SK-N-DZ (cell line): ENCODE measurements at places on chromosomes 12 and 14.

DNA sequence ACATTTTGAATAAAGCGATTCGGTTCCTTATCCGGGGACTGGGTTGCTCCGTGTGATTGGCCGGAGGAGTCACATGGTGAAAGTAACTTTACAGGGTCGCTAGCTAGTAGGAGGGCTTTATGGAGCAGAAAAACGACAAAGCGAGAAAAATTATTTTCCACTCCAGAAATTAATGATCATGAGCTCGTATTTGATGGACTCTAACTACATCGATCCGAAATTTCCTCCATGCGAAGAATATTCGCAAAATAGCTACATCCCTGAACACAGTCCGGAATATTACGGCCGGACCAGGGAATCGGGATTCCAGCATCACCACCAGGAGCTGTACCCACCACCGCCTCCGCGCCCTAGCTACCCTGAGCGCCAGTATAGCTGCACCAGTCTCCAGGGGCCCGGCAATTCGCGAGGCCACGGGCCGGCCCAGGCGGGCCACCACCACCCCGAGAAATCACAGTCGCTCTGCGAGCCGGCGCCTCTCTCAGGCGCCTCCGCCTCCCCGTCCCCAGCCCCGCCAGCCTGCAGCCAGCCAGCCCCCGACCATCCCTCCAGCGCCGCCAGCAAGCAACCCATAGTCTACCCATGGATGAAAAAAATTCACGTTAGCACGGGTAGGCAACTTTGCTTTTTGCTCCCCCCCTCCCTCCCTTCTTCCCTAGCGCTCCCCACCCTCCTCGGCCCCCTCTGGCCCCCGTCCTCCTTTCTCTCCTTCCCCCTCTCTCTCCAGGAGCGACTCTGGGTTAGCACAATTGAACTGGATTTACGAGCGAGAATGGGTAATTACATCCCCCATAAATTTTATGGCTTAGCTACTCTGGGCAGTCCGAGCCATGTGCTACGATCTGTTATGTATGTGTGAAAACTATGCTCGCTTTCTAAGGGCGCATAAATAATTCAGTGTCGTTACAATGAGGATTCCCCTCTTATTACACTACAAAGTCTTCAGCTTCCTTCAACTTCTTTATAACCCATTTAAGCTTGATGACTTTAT, at the start of gene HOXC4:
HOXC4 (plus strand) TSS at position 85 of the 991 bp plus-strand sequence; CDS start at position 173, 88 bp downstream.
- peak; percentile 64 for DNase-seq

DNA sequence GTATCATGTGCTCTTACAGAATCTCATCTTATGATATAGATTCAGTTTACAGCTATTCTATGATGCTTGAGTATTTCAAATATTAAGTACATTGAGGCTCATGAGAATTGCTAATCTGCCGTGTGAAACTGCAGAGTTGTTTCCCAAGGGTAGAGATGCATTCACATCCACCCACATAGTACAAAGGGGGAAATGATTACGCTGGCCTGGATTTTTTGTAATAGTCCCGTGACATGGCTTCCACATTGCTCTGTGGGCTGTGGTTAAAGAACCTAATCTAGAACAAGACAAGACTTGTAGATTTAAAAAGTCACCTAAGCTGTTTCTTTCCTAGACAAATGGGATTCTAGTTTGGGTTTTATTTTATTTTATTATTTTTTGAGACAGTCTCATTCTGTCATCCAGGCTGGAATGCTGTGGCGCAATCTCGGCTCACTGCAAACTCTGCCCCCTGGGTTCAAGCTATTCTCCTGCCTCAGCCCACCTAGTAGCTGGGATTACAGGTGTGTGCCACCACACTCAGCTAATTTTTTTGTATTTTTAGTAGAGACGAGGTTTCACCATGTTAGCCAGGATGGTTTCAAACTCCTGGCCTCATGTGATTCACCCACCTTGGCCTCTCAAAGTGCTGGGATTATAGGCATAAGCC, 13.0 kb upstream of the RIOX1 start:
- no peak for DNase-seq

- no peak for DNase-seq
Observed at GRCh38 chr12:68580911-68581310, 29.8 kb upstream of the RAP1B start.

DNA sequence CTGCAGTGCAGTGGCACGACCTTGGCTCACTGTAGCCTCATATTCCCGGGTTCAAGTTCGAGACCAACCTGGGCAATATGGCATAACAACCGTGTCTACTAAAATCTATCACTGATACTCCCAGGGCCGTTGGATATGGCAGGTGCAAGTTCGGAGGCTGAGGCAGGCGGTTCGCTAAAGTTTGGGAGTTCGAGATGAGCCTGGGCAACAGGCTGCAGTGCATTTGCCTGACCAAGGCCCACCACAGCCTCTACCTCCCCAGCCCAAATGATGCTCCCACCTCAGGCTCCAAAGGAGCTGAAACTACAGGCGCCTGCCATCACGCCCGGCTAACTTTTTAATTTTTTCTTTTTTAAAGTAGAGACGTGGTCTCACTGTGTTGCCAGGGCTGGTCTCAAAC, 177.1 kb upstream of the ALG10B start:
- DNase-seq = no peak

DNA sequence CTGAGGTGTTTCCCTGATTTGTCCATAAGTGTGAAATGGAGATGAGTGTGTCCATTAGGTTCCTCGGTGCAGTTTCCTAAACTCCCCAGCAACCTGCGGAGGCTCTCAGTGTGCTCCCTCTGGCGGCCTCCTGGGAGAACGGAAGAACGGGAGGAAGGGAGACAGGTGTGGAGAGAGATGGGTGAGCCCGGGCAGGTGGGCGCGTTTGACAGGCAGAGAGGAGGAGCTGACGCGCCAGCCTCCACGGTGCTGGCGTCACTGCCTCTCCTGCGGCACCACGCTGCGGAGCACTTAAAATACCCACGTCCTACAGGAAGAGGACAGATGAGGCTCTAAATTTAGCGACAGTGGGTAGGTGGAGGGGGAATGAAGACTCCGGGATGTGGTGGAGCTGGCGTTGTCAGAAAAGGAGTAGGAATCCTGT, 26.8 kb upstream of the PEX5 start:
- DNase-seq = peak; percentile 71

GRCh38 chr14:50560931-50561285, 963 bp downstream of the ATL1 start:
- peak; percentile 72 for DNase-seq

DNA sequence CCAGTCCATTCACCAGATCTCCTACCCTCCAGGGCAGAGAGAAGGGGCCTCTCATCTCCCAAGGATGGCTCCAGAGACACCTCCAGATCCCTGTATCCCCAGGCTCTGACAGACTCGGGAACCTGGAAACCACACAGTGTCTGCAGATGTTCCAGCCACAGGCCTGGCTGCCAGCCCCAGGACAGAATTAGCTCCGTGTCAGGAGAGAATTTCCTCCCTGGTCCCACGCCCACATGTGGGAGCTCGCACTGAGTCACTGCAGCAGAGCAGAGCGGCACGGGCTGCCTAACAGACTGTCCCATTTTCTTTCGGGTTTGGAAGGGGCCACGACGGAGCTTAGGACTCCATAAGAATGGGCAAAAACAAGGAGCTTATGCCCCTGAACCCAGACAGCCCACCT, 33.6 kb downstream of the CMKLR1 start:
- no peak for DNase-seq

DNA sequence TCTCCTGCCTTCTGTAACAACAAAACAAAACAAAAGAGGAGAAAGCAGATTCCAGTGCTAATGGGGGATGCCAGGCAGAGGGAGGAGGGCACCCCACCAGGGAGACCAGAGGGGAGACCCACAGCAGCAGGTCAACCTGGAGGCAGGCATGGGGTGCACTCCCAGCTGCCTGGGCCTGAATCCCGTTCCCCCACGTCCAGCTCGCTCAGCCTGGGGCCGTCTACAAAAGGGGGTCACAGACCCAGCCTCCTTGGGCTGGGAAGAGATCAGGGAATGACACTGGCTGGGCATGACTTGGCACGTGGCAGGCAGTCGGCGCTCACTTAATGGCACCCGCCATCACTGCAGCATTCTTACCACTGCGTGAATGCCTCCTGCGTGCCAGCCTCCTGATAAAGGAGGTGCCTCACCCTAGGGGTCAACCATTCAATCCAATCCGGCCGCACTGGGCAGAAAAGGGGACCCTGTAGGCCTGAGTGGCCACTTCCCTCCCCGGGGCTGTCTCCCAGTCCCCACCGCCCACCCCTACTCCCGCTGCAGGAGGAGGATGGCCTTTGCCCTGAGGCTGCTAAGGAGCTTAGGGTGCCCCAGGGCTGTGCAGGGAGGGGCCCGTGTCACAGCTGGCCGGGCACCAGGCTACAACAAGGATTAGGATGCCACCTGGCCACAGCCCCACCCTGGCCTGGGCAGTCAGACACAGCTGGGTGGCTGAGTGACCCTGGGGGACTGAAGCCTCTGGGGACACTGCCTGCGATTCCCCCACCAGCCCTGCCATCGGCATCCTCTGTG, 87.5 kb downstream of the NCOR2 start:
- DNase-seq = no peak

DNA sequence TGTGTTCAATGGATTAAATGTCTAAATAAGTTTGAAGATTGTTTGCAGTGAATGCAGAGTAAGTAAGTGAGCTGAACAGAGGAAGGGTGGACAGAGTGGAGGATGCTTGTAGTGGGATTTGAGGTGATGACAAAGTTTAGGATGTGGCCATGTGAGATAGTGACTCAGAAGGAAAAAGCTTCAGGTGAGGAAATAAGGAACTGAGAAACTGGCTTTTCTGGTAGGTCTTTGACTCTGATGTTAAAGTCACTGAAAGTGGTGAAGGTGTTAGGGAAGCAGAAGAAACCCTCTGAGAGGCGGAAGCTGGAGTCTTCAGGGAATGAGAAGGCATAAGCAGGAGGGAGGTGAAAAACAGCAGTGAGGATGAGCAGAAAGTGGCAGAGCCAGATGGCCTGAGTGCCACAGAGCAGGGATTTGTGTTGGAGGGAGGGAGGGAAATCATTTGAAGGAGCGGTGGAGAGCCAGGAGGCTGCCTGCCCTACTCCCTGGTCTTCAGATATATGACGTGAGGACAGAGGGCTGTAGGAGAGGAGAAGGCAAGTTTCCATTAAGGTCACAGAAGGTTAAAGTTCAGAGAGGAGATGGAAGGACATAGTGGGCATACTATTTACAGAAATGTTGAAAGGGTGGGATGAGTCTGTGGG, 24.8 kb downstream of the RGS6 start:
- DNase-seq = no peak

DNA sequence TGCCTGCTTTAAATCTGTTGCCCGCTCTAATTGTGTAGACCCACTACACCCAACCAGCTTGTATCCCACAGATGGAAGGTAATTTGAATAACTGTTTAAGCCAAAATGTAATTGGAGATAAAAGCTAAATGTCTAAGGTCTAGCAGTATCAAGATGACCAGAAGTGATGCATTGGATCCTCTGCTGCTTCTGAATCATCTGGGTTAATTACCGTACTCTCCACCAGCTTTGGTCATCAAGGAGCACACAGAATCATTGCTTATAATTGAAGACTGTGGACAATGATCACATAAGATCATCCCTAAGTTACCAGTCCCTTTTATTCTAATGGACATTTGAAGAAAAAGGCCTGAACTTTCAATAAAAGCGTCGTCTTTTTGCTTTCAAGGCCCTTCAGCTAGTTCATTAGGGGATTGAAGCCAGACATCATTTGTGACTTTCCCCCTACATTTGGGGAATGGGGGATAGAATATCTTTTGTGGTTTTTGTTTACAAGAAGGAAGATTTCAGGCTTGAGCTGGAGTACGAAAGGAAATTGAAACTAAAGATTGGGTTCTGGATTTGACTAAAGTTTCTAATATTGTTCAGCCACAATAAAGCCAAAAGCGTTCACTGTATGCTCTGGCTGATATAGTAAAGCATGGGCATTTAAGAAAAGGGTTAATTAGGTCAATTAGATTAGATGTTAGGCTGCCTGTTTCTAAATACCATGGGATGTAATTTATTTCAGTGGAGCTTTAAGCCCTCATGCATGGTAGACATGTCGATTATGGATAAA, 123.2 kb downstream of the CHST11 start:
- no peak for DNase-seq

DNA sequence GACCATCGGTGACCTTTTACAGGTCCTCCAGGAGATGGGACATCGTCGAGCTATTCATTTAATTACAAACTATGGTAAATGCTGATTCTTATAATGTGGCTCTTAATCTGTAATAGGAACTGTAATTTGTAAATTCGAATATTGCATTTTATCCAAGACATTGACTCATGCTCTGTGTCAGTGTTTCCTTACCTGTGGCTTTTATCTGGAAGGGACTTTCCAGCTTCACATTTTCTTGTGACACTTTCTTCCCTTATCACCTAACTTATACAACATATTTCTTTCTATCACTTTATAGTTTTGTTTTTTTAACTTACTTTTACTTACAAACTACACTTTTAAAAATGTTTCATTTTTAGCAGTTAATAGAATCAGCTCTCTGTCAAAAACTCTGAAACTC, 14.8 kb downstream of the IRAK3 start:
- no peak for DNase-seq

DNA sequence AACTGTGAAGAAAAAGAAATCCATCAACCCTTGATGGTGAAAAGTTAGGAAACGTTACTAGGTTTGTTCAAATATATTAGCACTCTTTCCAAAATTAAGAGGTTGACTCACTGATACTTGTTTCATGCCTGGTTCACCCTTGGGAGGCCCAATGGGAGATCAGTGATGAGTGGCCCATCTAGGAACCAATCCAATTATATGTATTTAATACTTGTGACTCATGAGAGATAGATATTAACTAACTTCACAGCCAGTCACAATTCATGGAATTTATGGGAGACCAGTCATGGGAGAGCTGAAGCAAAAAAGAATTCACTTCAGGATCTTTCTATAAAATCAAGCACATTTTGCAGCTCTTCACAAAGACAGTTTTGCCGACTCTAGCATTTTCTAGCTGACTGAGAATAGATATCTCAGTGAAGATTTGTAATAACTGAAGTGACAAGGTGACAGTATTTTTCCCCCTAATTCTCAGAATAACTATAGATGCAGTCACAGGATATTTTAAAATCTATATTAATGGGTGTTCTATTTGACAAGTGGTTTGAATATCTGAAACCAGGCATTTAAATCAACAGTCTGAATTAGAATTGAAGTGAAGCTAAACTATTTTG, 230.2 kb downstream of the EPS8 start:
- no peak for DNase-seq

DNA sequence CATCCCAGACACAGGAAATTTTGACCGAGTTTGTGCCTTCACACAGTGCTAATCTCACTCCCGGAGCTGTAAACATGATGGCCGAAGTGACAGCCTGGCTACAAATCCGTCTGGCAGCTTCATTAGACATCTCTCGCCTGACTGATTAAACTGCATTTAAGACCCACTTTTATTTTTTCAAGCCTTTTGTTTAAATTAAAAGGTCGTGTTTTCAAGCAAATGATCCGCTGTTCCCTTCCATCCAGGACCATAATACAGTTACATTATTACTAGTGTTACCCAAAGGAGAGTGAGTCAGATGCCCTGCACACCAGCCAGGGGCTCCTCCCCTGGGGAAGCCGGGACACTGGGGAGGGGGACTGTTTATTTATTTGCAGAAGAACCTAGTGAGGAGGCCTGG, 200.2 kb downstream of the EXOC5 start:
- no peak for DNase-seq

DNA sequence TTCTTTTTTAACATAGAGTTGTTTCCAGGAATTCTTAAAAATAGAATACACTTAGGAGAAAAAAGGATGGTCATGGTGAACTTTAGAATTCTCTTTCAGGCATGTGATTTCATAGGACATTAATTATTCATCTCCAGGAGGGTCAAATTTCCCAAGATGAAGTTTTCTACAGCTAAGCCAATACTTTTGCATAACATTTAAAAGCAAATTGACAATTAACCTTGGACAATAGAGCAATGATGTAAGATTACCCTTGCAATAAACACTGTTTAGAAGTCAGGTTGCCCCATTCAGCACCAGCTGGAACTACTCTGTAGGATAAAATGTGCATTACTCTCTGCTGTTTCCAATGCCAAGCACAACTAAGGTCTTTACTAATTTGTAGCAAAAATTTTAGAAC, 49.5 kb downstream of the SIX1 start:
- DNase-seq = no peak
